HTR-8/SVneo (cell line): ENCODE measurements at places on chromosomes 12 and 14.

DNA sequence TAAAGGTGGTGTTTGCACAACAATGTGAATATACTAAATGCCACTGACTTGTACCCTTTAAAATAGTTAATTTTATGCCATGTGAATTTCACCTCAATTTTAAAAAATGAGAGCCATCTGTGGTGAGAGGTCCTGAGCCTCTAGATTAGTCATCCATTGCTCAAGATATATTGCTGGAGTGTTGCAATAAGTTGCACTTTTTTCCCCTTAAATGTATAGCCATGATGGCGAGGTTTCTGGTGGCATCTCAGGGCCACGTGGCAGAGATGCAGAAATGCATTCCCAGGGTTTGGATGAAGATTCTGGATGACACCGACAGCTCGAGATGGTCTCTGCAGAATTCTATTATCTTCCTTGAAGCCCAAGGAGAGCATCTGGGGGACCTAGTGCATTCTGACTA lies 153.7 kb downstream of the AACS start:
- DNase-seq = no peak

- DNase-seq = no peak
Observed at GRCh38 chr12:102483466-102483865, 3.1 kb upstream of the IGF1 start.

DNA sequence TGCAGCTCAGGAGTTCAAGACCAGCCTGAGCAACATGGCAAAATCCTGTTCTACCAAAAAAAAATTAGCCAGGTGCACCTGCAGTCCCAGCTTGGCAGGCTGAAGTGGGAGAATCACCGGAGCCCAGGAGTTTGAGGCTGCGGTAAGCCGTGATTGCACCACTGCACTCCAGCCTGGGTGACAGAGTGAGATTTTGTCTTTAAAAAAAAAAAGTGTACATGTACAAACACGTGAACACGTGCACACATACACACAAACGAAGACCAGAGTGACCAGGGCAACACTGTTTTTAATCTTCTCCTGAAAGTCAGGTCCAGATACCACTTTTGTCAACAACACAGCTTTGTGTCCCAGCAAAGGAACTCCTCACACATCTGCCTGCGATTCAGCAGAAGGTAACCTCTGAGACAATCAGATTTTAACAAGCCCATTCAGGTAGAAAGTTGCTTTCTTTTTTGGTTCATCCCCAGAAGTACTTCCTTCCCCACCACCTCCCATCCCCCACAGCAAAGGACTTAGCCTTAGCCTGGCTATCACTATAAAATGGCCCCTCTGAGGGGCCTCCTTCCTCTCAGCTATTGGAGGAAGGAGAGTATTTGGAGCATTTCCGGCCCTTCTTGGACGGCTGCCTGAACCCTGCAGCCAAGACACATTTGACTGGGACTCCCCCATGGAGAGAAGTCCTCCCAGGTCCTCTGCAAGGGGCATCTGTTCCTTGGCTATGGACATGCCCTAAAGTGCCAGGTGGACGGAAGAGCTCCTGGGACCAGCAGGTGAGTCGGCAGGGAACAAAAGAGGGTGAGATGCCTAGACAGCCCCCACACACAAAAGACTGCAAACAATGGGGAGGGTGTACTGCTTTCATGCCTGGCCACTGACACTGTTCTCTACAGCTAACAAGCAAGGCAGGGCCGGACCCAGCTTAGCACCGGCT lies 9.8 kb downstream of the CTDSP2 start:
- peak; percentile 85 for DNase-seq

DNA sequence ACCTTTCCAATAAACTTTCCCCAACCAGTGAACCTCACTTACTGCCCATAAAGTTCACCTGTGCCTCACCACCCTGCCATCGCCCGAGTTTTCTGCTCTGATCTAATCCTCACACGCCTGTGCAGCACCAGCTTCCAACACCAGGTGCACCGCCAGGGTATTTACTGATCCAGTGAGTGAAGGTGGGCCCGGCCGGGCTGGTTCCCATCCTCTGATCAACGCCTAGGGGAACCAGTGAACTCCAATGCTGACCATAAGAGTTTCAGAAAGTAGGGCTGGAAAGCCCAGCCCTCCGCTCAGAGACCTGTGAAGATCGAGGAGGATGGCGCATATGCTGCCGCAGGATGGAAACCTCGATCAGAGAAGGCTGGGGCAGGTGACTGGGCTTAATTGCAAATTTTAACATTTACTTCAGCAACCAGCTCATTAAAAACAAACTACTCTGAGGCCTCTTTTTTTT lies 685 bp upstream of the MYL6B start:
- no peak for DNase-seq
